ENCODE measurements at places on chromosomes 7 and 10.
A peak's percentile ranks its signal among the peaks of the same experiment; 100 is the strongest.

- no peak for DNase-seq
These were observed 97.6 kb downstream of the SUGCT start for GRCh38 chr7:40232242-40232893.

DNA sequence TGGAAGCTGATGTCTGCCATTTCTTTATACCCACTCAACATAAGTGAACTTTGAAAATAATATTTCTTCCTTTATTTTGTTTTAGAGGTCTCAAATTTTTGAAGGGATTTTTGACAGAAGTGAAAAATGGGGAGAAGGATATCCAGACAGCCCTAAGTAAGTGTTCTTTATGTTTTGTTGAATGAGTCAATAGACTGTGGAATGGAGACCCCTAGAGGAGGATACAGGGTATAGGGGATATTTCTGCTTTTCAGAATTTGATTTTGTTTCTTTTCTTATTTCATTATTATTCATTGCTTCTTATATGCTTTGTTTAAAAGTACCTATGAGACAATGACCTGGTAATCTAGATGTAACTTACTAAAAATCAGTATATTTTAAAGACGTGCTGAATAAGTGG lies 34.4 kb downstream of the PLEKHA8 start:
- no peak for DNase-seq

DNA sequence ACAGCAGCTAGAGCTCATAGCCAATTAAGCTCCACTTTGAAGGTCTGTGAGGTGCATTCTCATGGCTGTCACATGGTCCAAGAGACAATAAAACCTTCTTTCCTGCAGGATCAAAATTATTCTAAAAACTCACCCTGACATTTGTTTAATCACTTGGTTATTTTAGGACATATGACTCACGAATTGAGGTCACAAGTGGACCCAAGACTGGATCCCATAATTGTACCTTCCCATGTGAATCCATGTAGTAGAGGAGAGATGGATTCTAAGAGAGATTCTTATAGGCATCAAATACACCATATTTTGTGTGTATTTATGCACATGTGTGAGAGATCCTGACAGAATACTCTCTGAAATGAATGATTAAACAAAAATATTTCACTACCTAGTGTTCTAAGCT lies 18.1 kb downstream of the POLR1F start:
- no peak for DNase-seq

- no peak for DNase-seq
These were observed 64.5 kb upstream of the MRLN start for GRCh38 chr10:59817773-59818172.

DNA sequence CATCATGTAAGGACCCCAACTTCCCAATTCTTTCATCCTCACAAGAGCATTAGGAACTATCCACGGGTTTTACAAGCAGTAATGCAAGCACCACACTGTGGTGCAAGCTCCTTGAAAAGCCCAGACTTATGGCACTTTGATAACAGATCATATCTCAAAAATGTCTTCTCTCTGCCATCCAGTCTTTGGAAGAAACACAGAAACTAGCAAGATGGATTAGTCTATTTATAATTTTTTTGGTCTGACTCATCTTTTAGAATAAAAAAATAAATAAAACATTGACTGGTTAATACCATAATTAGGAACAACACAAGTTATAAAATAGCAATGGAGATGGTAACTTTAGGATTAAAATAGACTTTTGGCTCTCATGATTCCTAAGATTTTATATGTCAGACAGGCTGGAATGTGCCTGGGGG lies 49.0 kb upstream of the CALD1 start:
- DNase-seq: no peak

- no peak for DNase-seq
These were observed 78.5 kb upstream of the LYZL1 start for GRCh38 chr10:29210266-29210868.

DNA sequence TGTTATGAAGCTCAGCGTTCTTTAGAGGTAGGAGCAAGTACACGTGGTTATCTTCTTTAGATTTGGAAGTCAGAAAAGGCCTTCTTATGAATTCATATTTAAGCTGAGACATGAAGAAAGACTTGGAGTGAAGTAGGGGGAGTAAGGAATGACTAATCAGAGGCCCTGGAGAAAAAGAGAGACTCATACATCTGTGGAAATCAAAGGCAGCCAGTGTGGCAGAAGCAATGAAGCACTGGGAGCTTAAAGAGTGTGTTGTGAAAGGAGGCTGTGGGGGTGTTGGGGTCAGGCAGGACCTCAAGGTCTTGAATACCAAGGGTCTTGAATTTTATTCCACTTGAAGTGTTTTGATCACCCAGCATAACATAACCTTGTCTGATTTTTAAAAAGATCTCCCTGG lies 35.7 kb upstream of the FGL2 start:
- DNase-seq: no peak

DNA sequence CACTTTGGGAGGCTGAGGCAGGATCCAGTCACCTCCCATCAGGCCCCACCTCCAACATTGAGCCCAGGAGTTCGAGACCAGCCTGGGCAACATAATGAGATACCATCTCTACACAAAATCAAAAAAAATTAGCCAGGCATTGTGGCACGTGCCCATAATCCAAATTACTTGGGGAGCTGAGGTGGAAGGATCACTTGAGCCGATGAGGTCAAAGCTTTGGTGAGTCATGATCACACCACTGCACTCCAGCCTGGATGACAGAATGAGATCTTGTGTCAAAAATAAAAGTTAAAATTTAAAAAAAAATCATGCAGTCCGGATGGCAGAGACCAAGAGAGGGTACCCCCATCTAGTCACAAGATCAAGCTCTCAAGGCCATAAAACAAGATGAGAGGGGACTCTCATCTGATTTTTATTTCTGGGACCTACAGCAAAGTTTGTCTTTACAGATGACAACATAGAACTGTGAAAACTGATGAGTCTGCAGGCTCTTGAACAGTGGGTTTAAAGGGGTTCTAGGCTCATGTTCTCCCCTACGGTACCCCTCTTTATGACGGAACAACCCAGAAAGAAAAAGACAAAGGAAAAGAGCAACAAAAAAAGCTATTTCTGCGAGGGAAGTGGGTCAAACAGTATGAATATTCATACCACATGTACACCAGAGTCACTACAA lies 28.9 kb upstream of the CREB3L2 start:
- DNase-seq: no peak

- no peak for DNase-seq
These were observed 2.1 kb downstream of the PCOLCE start for GRCh38 chr7:100604028-100604975.

GRCh38 chr7:143263266-143264195 lies at the start of gene GSTK1:
Gene GSTK1, plus strand, starts transcription at chr7:143263441. Its CDS starts 73 bp downstream, at chr7:143263514.
- peak; percentile 37 for DNase-seq
